Activated CD8-positive, alpha-beta memory T cell treated with anti-CD3 and anti-CD28 coated beads for 1 hour (primary cell): ENCODE measurements at places on chromosomes 2 and 18.

GRCh38 chr2:231489990-231490389 lies 25.7 kb upstream of the NCL start:
- DNase-seq, result no peak

DNA sequence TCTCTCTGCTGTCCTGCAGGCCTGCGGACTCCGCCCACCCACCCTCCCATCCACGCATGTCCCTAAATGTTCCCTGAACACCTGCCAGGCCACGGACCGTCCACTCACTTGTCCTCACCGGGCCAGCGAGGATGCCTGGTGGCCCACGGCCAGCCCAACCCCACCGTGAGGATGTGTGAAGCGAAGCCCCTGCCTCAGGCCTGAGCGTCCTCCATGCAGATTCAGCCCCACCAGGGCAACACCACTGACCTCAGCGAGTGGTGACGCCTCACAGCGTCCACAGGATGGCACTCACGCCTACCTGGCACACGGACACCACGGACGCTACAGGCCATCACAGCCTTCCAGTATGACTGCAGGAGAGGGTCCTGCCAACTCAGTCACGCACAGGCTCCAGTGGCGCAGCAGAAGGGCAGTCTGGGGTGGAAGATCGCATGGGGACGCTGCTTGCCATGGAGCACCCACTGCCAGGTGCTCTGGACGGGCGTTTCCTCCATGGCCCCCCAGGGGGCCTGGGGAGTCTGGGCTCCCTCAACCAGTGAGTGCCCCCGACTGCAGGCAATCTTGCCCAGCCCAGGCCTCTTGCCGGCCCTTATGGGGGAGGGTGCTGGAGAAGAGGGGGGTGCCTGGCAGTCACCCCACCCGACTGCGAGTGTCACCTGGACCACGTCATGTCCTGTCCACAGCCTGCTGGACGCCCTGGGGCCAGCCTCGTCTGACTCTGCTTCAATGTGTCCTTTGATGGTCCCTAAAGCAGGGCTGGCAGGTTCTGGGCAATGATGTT lies 25.4 kb downstream of the HDAC4 start:
- DNase-seq, result no peak

GRCh38 chr2:146003337-146003736 lies 1483.4 kb upstream of the ZEB2 start:
- no peak for DNase-seq

- no peak for DNase-seq
Observed at GRCh38 chr2:26968001-26968400, 2.4 kb upstream of the MAPRE3 start.

DNA sequence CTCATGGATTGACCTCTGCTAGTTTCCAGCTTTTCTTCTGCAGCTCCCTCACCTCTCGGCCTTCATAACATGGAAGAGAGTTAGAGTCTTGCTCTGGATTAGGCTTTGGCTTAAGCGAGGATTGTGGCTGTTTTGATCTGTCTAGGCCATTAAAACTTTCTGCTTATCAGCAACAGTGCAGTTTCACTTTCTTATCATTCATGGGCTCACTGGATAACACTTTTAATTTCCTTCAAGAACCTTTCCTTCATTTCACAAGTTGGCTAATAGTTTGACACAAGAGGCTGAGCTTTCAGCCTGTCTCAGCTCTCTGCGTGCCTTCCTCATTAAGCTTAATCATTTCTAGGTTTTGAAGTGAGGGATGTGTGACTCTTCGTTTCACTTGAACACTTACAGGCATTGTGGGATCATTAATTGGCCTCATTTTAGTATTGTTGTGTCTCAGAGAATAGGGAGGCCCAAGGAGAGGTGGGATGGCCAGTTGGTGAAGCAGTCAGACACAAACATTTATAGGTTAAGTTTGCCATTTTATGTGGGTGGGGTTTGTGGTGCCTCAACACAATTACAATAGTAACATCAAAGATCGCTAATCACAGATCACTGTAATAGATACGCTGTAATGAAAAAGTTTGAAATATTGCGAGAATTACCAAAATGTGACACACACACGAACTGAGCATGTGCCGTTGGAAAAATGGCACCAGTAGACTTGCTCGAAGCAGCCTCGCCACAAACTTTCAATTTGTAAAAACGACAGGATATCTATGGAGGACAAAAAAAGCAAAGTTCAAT lies 129.3 kb downstream of the ZNF236 start:
- DNase-seq, result no peak

DNA sequence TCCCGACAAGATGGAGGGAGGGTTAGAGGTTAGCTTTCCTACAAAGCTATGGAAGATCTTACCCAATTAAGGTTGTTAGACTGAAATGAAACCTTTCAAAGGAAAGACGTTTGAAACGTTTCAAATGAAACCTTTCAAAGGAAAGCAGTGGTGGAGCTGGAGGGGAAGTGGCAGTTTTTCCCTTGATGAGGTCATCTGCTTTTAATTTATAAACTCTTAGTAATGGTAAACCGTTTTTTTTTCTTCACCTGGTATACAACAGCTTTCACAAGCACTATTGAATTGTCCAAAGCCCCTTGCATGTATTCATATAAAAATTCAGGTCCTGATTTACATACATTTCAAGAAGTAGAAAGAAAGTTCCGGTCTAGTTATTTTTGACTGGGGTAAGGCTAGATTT lies 7.4 kb downstream of the PMAIP1 start:
- DNase-seq, result no peak

- no peak for DNase-seq
Observed at GRCh38 chr2:165692906-165693305, 101.1 kb downstream of the GALNT3 start.

DNA sequence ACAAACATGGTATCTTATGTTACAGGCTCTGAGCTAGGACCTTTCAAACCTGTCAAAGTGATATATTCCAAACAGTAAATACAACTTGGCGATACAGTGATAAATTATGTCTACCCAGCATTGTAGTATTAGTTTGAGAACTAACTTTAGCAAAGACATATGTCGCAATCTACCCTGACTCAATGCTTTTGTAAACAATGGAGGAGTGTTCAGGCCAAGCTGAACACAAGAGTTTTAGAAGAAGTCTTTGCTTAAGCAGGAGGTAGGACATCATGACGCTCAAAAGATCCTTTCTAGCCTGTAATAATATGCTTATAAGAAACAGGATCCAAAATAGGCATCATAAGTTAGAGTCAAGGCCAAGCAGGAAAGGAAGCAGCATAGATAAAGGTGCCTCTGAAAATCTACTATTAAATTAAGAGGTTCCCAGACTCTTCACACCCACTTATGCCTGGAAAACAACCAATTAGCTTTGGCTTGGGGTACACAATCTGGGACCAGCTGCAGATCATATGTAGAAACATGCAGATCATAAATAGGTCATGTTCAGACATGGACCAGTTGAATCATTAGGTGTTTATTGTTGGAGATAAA lies 132.5 kb downstream of the CSRNP3 start:
- no peak for DNase-seq

- DNase-seq, result no peak
Observed at GRCh38 chr2:241473399-241473798, 35.0 kb downstream of the STK25 start.

GRCh38 chr2:127179766-127180165 lies 40.3 kb downstream of the CYP27C1 start:
- no peak for DNase-seq

DNA sequence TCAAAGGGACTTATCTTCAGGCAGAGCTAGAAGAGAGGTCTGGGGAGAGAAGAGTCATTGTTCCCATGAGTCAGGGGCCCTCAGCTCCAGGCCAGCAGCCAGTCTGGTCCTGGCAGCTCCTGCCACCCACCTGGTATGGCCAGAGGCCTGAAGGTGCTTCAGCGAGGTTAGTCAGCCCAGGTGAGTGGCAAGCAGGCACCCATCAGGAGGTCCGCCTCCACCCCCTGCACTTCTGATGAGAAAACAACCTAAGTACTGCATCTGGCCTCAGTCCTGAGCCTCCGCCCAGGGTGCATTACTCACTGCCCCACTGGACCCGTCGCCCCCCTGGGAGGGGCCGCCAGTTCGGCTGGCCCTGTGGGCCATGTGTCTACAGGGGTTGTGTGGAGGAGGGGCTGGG lies 130.2 kb downstream of the INHBB start:
- DNase-seq, result no peak

DNA sequence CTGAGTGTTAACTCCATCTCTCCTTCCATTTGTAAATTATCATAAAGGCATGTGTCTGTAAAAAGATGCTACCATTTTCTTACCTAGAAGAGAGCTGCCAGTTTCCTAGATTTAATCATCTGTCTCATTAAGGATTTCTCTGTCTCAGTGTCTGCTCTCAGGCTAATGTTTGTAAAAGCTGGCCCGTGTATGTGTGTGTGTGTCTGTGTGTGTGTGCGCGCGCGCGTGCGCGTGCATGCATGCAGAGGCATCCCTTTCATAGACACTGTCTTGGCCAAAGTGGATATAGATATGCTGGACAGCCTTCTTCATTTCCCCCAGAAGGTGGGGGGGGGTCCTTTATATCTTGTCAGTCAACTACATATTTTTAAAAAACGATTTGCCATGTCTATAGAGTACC lies 18.9 kb downstream of the MGAT5 start:
- DNase-seq, result no peak

DNA sequence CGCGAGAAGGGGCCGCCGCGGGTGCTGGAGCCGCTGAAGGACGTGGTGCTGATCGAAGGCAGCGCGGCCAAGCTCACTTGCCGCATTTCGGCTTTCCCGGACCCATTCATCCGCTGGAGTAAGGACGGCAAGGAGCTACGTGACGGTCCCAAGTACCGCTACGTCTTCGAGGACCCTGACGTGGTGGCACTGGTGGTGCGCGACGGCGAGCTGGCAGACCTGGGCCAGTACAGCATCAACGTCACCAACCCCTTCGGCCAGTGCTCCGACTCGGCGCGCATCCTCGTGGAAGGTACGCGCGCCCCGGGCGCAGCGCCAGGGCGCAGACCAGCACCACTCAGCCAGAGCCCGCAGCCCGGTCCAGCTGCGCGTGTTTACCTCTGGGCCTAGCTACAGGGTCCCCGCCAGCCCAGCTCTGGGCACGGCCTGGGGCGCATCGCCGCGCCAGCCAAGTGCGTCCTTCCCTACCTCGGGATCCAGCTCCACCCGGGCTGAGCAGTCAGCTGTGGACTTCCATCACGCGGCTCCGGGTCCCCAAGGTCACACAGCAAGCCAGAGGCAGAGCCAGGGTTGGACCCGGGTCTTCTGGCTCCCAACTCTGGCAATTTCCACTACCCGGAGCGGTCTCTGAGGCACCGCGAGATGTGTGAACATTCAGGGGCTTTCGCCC lies 1.7 kb upstream of the GMPPA start:
- no peak for DNase-seq
